Stomach (tissue), 19 donors: ENCODE measurements at places on chromosomes 3 and 15. TPM values are rescaled to one million over a fixed set of nuclear protein-coding genes. Genes with fewer than 3 reads are reported as not detected.

DOCK3 gene
- 1.3 TPM for total RNA-seq

CPEB1 gene
- 1.1 TPM for total RNA-seq

TAGLN3 gene
- total RNA-seq = not detected

SACM1L gene
- total RNA-seq = 77.5 TPM

USP4 gene
- 123 TPM for total RNA-seq

VWA5B2 gene
- 2.4 TPM for total RNA-seq
